Dorsolateral prefrontal cortex (tissue), 122 donors: ENCODE measurements at places on chromosomes 11 and 22. TPM values are rescaled to one million over a fixed set of nuclear protein-coding genes. Genes with fewer than 3 reads are reported as not detected.

Gene IL18
- total RNA-seq = 4.7 TPM

Gene ESRRA
- total RNA-seq = 45.1 TPM

Gene CAVIN3
- total RNA-seq = 15.1 TPM

Gene LINC01488
- not detected for total RNA-seq

Gene OR5P2
- total RNA-seq = not detected

Gene HINFP
- 42.4 TPM for total RNA-seq

Gene SLC35F2
- total RNA-seq = 3.4 TPM

Gene VWCE
- 7.3 TPM for total RNA-seq

Gene TSGA10IP
- not detected for total RNA-seq

Gene CSNK1E
- 155 TPM for total RNA-seq

Gene HYOU1
- total RNA-seq = 172 TPM

Gene PANX3
- not detected for total RNA-seq

Gene B3GAT1
- 275 TPM for total RNA-seq

Gene PGA3
- not detected for total RNA-seq
